ENCODE measurements at places on chromosomes 7 and 10.
A peak's percentile ranks its signal among the peaks of the same experiment; 100 is the strongest.

GRCh38 chr10:124090601-124091209, 2.7 kb downstream of the CHST15 start:
- DNase-seq = no peak

DNA sequence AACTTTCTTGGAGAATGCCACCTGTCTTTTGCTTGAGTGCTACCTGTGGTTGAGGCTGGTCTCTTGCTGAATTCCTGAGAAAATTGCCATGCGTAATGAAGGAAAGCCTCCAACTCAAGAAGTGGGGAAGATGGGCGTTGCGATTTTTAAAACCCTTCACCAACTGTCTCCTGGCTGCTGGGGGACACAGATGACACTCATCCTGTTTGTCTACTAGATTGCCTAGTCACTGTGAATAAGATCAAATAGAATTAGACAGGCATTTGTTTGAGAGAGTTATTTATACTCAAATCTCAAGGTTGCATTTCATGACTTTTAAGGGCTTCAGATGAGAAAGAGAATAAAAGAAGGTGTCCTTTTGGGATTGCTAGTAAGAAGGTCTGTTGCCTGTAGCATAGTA, 84.3 kb upstream of the MTPN start:
- no peak for DNase-seq

DNA sequence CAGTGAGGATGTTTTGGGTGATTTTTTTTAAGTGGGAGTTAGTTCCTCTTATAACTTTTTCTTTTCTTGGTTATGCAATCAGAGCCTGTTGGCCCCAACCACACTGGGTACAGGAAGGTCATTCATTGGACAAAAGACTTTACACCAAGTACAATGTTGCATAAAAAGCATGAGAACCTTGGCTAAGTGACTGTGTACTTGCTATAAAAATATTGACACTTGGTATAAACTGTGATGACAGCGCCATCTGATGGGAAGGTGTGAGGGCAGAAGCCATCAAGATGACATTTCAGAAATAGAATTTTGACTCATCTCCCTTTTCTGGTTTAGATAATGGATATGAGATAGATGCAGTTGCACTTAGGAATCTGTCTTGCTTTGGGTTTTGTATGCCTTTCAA, 126.4 kb upstream of the CCDC6 start:
- peak; percentile 66 for DNase-seq

- no peak for DNase-seq
Observed at GRCh38 chr10:124465777-124466488, 4.3 kb downstream of the LHPP start.

- DNase-seq = no peak
Observed at GRCh38 chr10:84166620-84167288, 6.8 kb upstream of the GPR15LG start.

GRCh38 chr10:46050941-46051623, 5.0 kb upstream of the MSMB start:
- DNase-seq = peak; percentile 19

DNA sequence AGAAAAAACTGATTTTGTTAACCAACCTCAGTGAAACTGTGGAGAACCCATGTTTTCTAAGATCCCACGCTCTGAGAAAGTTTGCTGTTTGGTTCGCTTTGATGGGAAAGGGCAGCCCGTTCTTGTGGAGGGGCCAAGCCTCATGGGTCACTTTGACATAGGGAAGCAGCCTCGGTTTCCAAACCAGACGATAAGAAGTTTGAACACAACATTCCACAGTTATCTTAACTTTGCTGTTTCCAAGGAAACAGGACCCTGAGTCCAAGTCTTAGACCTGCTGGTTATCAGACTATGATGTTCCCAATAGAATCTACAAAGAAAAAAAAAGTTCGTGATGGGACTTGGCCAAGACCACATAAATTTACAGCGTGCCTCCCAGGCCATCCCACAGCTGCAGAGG, 182.3 kb downstream of the NRP1 start:
- peak; percentile 69 for DNase-seq

DNA sequence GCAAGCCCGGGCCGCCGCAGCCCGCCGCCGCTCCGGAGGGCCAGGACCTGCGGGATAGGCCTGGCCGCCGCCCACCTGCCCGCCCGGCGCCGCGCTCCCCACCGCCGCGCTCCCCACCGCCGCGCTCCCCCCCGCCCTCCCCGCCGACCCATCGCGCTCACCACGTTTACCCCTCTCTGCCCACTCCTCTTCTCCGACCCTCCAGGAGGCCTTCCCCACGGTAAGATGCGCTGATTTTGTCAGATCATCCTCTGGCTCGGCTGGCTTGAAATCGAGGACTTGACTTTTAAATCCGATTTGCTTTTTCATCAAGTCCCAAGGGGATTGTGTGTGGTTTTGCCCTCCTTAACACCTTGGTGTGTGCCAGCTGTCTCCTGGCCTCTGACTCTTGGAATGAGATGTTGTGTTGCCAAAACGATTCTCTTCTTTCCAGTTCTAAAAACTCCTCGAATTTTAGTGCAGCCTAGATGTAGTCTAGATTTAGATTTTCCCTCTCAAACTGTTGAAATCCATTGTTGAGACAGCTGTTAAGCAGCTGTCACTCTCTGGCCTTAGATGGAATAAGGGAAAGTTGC, 738 bp downstream of the POM121 start:
- DNase-seq = peak; percentile 28

- peak; percentile 86 for DNase-seq
Observed at GRCh38 chr10:87095236-87095945, 385 bp downstream of the SHLD2 start.

- DNase-seq = no peak
Observed at GRCh38 chr10:71517298-71518169, 120.8 kb downstream of the CDH23 start.

GRCh38 chr10:83724471-83725241, 414.7 kb upstream of the GHITM start:
- DNase-seq = peak; percentile 8

- DNase-seq = no peak
Observed at GRCh38 chr10:95303950-95304349, 13.1 kb upstream of the PDLIM1 start.

DNA sequence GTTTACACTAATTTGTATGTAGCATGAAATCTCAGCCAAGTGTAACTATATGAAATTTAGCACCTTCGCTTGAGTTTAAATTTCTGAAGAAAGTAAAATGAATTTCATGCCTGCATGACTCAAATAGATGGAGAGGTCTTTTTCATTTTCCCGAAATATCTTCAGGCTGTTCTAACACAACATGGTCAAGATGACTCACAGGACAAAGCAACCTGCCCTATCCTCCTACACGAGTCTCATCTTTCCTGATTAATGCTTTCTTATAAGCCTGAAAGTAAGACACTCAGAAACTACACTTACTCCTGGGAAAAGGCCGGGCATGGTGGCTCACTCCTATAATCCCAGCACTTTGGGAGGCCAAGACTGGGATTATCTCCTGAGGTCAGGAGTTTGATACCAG, 41.2 kb downstream of the CH25H start:
- peak; percentile 20 for DNase-seq

DNA sequence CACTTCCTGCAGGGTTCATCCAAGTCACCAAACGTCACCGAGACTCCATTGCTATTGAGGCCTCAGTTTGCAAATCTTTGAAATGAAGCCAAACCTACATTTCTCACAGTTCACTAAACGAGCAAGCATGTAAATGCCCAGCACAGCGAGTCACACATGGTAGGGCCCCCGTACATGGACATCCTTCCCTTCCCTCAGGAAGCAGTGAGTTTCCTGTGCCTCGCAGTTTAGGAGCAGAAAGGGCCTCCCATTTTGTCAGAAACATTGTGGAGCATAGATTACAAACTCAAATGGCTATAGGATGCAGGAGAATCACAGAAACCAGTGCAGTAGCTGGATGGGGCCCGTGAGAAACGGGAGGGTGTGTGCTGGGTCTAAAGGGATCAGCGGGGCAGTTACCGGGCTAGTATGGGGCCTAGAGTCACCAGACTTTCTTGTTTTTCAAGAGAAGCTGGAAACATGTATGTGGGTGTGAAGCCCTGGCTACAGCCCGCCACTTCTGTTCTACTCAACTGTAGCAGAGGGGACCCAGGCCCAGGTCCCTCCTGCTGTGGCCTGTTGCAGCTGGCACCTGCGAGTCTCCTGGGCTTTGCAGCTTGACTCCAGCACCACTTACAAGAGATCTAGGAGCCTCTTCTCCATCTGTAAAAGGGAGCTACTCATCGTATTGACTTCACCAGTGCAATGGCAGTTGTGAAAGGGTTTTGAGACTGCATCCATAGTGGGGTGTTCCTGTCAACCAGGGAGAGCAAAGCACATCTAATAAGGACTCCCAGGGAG, 14.2 kb upstream of the SLC18A3 start:
- DNase-seq = peak; percentile 23

DNA sequence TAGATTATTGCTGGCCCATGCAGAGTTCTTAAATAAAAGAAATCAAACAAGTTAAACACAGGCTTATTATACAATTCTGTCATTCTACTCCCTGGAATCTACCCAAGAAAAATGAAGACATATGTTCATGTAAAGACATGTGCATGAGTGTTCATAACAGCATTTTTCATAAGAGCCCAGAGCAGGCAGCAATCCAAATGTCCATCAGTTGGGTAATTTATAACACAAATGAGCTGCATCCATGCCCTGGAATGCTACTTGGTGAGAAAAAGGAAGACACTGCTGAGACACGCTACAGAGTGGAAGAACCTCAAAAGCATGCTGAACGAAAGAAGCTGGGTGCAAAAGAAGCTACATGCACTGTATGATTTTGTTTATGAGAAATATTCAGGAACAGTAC, 342.6 kb downstream of the TCERG1L start:
- no peak for DNase-seq

DNA sequence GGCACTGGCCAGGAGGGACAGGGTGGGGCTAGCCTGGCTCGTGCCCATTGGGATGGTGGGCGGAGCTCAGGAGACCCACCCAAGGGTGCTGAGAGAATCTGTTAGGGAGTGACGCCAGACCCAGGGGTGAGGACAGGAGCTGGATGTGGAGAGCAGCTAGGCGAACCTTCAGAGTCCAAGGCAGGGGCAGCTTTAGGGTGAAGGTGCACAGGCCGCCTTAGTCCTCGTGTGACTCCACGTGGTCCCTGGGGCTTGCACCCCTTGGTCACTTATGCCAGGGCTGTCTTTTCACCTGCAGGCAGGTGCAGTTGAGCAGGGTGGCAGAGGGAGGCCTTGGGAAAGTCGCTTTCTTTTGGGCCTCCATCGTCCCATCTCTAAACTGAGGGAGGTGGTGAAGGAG, 4.3 kb downstream of the RAMP3 start:
- DNase-seq = no peak

GRCh38 chr10:133356549-133357284, 1.1 kb downstream of the FUOM start:
- DNase-seq = no peak
